Stimulated activated CD4-positive, alpha-beta T cell treated with anti-CD3 and anti-CD28 coated beads, Interleukin-1b, Interleukin-23, amount 100 ng/mL, for 48 hours (primary cell): ENCODE measurements at places on chromosomes 4 and X.

DNA sequence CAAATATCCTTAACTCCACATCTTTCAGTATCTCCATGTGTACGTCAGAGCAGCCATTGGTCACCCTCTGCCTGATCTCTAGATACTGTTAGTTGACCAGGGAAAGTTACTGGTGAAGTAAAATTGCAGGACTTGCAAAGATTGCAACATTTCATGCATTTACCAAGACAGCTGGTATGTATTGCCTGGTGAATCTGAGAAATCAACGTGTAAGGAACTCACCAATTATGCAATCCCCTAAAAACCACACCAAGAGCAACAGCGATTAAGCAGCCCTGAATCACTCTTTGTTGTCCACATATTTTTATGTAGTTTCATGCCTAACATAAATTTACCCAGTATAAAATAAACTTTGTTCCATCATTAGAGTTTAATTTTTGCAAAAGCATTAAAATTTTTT is 271.2 kb downstream of the NLGN4X start:
- no peak for DNase-seq

- DNase-seq: no peak
Observed at GRCh38 chrX:154727871-154728270, 23.0 kb downstream of the GAB3 start.

DNA sequence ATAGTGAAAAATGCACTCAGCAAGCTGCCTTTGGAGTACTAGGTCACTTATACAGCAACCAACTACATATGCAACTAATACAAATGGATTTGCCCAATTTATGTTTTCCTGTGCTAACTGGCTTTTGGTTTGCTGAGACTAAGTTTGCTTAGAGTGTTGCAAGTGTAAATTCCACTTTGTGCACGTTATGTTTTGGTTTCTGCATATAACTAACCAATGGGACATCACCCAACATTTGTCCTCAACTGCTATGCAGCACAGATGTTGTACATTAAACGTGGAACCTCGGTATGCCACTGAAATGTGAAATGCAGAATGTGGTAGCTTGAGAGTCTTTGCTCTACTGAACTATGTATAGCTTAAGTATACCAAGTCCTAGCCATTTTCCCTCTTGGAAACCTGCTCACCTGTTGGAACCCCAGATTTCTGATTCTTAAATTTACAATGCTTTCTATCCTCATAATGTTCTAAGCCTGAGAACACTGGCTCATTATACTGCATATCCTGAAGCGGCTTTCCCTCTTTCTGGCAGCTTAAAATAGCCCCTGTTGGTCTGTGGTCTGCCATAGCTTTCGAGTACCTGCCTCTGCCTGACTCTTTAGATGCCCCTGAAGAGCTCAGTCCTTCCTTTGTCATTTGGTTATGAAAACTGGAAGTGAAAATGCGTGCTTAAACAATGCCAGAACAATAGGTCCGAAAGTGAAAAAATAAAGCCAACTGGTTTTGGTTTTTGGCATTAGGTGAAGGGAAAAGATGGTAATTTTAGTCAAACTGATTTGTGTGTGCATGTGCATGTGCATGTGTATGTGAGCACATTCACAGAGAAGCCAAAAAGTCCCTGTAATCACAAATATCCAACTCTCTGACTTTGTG is 158.0 kb downstream of the SH2D1A start:
- DNase-seq: no peak

GRCh38 chr4:8547108-8547911 is 32.9 kb upstream of the GPR78 start:
- DNase-seq: no peak

- DNase-seq: no peak
Observed at GRCh38 chrX:72305286-72306084, at the start of gene CITED1. TSS of gene CITED1 (minus strand) at chrX:72305914. CDS start at chrX:72302869, 3,045 bp downstream.
